CD8-positive, alpha-beta memory T cell (primary cell): ENCODE measurements at places on chromosomes 12 and 14. TPM values are rescaled to one million over a fixed set of nuclear protein-coding genes. Genes with fewer than 3 reads are reported as not detected.
A peak's percentile ranks its signal among the peaks of the same experiment; 100 is the strongest.

Gene COX8C
- not detected for total RNA-seq

Gene HOXC13
- total RNA-seq, result not detected

Gene ARHGDIB
- 495 TPM for total RNA-seq

DNA sequence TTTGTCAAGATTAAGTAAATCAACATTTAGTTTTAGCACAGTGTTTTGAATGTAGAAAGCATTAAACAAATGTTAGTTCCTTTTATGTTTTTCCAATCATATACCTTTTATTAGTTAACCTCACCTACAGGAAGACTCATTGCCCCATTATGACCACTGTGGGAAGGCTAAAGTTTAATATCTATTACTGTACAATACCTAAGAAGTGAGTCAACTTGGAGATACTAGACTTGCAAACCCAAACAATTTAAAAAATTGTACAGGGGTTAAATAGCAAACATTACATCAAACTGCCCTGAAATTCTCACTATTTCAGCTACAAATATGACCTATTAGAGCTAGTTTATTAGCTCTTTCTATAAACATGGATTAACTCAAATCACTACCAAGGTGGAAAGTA, 8.6 kb upstream of the G2E3 start:
- peaks cover 5% of the 10 kb centered on the region for H3K27me3 ChIP-seq
- H3K4me3 ChIP-seq, result no peak overlapping the region
- no peaks in the 10 kb centered on the region for H3K4me1 ChIP-seq
- H3K36me3 ChIP-seq, result no peaks in the 10 kb centered on the region
- DNase-seq, result no peak

DNA sequence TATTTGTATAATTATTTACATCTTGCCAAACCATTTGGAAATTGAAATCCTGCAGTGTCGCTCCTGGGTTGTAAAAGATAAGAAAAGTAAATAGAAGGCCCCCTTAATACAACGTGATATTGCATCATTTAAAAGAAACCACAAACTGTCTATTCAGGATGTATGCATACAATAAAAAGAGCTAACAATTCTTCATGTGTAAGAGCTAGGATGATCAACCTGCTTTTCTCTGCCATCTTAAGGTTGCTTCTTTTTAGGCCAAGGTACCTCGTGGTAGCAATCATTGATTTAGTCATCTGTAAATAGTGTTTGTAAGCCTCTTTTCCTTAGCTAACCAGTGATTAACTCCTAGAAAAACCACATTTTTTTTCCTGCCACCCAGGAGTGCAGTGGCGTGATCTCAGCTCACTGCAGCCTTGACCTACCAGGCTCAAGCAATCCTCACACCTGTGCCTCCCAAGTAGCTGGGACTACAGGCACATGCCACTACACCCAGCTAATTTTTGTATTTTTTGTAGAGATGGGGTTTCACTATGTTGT, 3.3 kb upstream of the USP44 start:
- no peaks in the 10 kb centered on the region for H3K27me3 ChIP-seq
- H3K4me1 ChIP-seq, result peaks cover 19% of the 10 kb centered on the region
- no peak overlapping the region for H3K27ac ChIP-seq
- H3K4me3 ChIP-seq, result no peak overlapping the region

DNA sequence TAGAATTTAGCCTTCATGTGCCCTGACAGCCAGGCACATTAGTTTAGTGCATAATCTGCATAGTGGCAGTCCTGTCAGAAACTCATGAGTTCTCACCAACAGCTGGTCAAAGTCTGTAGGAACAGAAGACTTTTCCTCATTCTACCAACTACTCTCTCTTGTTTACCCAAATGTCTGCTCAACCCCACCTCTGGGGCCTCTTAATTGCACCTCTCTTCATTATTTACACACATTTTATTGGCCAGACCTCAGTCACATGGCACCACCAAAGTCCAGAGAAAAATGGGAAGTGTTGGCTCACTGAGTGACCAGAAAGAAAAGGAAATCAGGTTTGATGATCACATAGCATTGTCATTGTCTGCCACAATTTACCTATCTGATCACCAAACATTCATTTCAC, 114.6 kb upstream of the PLXNC1 start:
- H3K4me1 ChIP-seq, result peaks cover 41% of the 10 kb centered on the region
- DNase-seq, result no peak
- H3K4me3 ChIP-seq, result peak overlapping the region; percentile 17
- no peaks in the 10 kb centered on the region for H3K27me3 ChIP-seq
- no peaks in the 10 kb centered on the region for H3K36me3 ChIP-seq
